MV-4-11 (cell line): ENCODE measurements at places on chromosomes 6 and 20.

- no peak for DNase-seq
Observed at GRCh38 chr6:100475554-100476320, 11.0 kb upstream of the SIM1 start.

DNA sequence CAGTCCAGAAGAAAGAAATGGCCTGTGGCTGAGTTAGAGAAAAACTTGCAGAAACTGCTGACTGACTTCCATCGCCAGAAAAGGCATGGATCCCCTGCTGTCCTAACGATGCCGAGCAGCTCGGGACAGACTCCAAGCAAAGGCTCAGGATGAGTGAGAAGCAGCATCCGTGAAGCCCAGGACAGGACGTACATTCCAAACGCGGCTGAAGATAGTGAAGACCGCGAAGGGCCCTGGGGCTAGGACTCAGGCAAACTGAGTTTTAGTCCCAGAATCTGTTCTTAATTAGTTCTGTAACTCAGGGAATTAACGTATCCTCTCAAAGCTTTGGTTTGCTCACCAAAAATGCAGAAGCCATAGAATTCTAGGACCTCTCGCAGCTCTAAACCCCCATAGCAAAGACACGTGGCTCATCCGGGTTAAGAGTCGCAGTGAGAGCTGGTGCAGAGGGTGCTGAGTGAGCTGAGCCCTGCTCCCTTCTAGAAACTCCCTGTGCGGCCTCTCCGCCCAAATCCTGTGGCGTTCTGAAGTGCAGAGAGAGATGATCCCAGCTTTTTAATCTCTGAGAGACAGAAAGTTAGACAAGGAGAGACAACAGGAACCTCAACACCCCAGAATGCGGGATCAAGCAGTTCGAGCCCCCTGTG is 132.9 kb upstream of the THBS2 start:
- DNase-seq, result no peak

- peak; percentile 27 for DNase-seq
Observed at GRCh38 chr6:41167173-41167963, 4.5 kb upstream of the TREM2 start.

GRCh38 chr6:149938571-149939355 is 3.1 kb upstream of the ULBP2 start:
- no peak for DNase-seq

- no peak for DNase-seq
Observed at GRCh38 chr6:148345176-148345575, 2.5 kb downstream of the SASH1 start.
